Occipital lobe (tissue), 3 donors: ENCODE measurements at places on chromosomes 12 and 14. TPM values are rescaled to one million over a fixed set of nuclear protein-coding genes. Genes with fewer than 3 reads are reported as not detected.

Gene TMEM120B
- 13.7 TPM for total RNA-seq

Gene NGB
- total RNA-seq = 4.1 TPM

Gene TAS2R13
- 8.3 TPM for total RNA-seq

Gene TSPAN19
- total RNA-seq = 0.16 TPM

Gene KRT3
- total RNA-seq = not detected

Gene FOXM1
- 1.1 TPM for total RNA-seq

Gene TBX3
- 1.2 TPM for total RNA-seq

Gene CIT
- 13.3 TPM for total RNA-seq

Gene RNF212B
- total RNA-seq = not detected

Gene OVCH1
- 1.2 TPM for total RNA-seq

Gene RNASE1
- total RNA-seq = 9.2 TPM

Gene ADAM21
- 0.16 TPM for total RNA-seq

Gene KRT79
- total RNA-seq = not detected

Gene SLC5A8
- 1.4 TPM for total RNA-seq

Gene MYH6
- not detected for total RNA-seq

Gene CDK17
- total RNA-seq = 107 TPM

Gene ST8SIA1
- total RNA-seq = 29.6 TPM

Gene GALNT16
- 5.5 TPM for total RNA-seq

Gene HOXC13
- not detected for total RNA-seq

Gene OR6S1
- total RNA-seq = not detected

Gene KLRG1
- total RNA-seq = 7.8 TPM

Gene KRT82
- not detected for total RNA-seq

Gene EML5
- total RNA-seq = 30.3 TPM
